ENCODE measurements at places on chromosomes 1 and 21. TPM values are rescaled to one million over a fixed set of nuclear protein-coding genes. Genes with fewer than 3 reads are reported as not detected.

GRCh38 chr21:34340061-34340460 is 23.7 kb upstream of the KCNE2 start:
- no peak for DNase-seq

Gene GJA5
- total RNA-seq, result not detected

DNA sequence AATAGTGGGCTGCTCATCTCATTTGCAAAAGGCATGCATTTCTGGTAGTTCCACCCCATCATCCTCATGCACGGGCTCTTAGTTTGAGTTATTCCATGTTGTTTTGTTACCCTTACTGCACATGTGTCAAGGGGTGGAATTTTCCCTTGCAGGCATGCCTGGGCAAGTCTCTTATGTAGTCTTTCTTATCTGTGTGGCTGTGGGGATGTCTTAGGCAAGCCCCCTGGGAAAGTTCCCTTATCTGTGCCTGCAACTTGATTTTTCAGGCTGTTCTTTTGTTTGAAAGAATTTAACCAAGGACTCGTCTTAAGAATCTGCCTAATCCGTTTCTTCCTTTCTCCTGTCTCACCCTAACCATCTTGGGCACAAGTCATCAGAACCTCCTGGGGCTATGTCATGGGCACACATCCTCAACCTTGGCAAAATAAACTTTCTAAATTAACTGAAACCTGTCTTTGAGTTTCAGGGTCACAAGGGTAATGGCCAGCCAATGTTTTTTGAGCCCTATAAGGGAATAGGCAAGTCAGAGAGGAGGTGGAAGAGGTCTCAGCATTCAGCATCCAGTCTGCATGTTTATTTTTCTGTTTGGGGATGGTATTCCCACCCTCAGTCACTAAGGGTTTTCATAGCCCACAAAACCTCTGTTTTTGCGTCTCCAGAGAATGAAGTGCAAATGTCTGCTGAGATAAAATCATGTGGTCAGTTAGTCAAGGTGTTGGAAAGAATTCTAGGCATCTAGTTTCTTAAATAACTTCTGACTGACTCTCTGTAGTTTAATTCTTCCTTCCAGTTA is 579.7 kb downstream of the PLA2G4A start:
- DNase-seq, result no peak

GRCh38 chr1:220962031-220962751 is 82.9 kb downstream of the HLX start:
- no peak for DNase-seq

Gene SPRR2F
- total RNA-seq, result not detected
